ENCODE measurements at places on chromosomes 12 and 14.

- no peak for DNase-seq
Observed at GRCh38 chr12:76256904-76257303, 91.3 kb downstream of the BBS10 start.

GRCh38 chr14:90641615-90642243, 174.5 kb downstream of the TTC7B start:
- no peak for DNase-seq

DNA sequence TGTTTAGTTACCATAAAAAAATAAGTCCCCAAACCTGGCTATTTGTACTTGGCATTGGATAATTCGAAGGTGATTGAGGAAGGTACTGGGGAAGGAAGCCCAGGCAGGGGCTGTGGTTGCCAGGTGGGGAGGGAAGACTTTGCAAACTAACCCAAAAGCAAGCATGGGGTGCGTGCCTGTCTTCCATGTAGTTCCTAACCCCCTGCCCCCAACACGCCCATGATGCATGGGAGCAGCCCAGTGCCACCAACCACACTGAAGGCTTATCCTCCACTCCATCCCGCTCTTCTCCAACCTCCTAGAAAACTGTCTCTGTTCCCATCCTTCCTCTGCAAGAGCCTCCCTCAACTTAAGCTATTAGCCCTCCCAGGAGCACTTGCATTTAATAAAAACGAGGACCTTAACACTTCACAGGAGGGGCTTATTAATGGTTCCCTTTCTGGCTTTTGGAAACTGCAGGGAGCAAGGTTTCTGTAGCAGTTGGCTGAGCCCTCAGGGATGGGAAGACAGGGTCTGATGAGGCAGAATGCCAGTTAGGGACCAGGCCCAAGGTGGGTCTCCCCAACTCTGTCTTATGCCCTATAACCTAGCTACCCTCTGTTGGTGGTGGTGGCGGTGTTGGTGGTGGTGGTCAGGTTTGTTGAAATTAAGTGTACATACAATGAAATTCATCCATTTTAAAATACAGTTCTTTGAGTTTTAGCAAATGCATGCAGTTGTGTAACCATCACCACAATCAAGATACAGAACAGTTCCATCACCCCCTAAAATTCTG, 96.0 kb downstream of the ZFP36L1 start:
- DNase-seq = peak; percentile 38

GRCh38 chr12:92987846-92988621, 58.9 kb upstream of the EEA1 start:
- no peak for DNase-seq

- no peak for DNase-seq
Observed at GRCh38 chr14:54805070-54805444, 97.6 kb downstream of the GCH1 start.

DNA sequence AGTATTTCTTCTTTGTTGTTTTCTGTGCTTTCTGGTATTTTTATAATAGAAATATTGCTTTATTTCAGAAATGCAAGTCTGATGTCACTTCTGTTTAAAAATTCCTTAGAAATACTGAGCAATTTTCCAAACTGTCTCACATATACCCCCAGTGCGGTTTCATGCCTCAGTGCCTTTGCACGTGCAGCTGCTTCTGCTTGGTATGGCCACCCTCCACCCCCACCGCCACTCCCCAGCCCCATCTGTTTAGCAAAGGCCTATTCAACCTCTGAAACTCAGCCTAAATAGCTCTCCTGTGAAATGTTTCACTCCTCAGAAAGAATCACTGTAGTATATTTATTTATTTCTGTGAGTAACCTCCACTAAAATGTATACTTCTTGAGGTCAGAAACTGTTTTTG, 52.3 kb downstream of the PPM1H start:
- no peak for DNase-seq

GRCh38 chr12:123070267-123071081, 80.4 kb downstream of the PITPNM2 start:
- DNase-seq = no peak

GRCh38 chr14:90024910-90025309, 36.9 kb upstream of the KCNK13 start:
- DNase-seq = no peak

DNA sequence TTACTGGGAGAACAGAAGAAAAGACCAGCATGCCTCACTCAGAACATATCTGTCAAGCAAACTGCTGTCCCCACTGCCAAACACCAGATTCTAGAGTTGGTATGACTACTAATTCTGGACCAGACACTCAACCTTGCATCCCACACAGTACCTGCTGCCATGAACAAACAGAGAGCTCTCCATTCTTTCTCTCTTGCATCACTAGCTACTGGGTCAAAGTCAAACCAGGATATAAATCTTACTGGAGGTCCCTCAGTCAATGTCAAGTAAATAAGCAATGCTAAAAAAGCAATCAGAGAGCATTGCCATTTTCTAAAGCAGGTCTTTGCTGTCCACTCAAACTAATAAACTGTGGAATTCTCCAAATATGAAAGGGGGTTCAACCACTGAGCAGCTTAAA, 452.4 kb upstream of the SEL1L start:
- no peak for DNase-seq

DNA sequence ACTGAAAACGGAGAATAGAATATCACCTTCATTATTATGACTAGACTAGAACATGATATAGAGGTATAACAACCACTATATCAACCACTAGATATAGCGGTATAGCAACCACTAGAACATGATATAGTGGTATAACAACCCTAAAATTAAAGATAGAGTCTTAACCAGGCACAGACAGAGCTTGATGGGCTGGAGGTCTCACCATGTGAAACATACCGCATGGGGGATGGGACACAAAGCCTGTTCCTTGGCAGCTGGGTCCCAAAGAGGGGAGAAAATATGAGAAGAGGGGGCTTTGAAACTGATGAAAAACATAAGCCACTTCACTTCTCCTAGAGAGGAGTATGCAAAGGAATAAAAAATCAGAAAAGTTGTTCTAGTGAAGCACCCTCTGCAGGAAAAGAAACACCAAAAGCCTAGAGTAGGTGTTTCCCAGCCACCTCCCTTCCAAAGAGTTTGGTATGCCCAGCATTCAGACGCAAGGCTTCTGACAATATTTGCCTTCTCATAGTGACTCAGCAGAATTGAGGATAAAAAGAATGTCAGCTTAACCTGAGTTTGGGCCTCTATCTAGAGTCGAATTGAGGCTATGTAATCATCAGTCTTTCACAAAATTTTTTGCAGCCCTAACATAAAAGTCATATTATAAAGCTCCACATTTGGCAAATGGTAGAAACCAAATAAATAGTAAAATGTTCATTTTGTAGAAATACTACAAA, 316.4 kb downstream of the NOVA1 start:
- DNase-seq = no peak

DNA sequence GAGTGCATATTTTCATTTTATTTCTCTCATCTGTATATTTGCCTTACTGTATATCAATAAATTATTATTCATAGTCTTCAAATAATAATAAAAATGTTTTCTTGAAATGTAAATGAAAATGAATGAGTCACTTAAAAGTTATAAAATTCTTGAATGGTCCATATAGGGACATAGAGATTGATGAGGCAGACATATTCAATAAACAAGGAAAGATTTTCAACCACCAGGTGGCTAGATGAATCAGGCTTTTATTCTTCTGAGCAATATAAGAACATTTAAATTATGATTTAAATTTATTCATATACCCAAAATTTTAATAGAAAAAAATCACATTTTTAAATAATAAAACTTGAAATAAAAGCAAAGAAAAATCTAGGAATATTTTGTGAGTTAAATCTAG, 249.5 kb downstream of the ACSS3 start:
- no peak for DNase-seq

- DNase-seq = no peak
Observed at GRCh38 chr14:91019673-91020072, 40.8 kb downstream of the RPS6KA5 start.

DNA sequence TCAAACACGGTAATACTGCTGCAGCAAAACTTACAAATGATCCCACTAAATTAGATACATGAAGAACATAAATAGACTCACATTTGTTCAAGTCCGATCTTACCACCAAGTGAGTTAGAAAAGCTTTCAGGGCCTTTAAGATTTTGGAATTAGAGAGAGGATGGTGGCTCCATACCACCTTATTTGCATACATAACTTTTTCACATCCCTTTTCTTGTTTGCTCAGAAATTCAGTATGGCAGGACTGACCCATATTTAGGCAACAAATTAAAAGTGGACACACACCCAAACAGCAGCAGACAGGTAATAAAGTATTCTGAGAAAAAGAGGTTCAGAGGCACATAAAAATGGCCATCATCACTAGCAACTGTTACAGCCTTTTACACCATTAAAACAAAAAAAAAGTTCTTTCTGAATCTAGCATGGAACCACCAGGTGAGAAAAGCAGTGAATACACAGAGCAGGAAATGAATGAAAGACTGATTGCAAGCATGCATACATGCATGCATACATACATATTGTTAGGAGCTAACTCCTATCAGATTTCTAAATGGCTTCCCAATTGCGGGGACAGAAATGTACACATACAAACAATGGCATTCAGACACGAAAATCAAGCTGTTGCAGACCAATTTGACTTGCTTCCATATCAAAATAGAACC, 23.3 kb downstream of the STXBP6 start:
- DNase-seq = no peak

DNA sequence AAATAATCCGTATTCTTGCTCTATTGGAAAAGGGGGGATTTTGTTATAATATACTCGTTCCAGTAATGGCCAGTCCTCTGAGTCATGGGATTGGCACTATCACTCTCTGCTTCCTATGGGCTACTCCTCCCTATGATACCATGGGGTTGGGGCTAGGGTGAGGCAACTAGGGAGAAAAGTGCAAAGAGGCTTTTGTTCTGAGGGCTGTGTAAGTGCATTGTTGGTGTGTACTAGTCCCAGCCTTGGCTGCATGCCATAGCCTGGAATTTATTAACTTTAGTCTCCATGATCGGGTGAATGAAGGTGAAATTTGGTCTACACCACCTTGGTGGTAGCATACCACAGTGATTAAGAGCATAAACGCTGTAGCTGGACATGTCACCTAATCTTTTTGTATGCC, 247.6 kb downstream of the RPAP3 start:
- DNase-seq = no peak

DNA sequence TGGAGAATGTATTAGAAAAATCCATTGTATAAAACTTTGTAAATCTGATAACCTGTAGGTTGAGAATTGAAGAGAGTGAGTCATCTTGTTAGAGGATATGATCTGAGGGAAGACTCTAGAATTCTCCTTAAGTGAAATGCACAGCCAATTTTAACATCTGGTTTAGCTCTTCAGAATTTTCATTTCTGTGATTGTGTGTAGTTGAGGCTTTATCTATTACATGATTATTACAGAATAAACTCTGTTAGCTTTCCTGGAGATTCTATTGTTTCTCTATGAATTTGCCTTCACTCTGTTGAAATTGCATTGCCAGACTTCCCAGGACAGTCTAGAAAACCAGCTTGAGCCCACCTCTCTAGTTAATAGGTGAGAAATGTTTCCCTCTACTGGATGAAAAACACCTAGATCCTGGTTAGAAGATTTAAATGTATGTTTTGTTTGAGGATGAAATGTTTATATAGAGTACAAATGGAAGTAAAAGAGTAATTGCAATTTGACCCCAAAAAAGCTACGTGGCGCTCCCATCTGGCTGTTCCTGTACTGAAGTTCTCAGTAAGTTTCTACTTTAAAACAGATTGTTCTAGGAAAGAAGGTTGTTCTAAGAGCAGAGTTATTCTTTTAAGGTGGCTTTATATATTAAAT, 2.9 kb downstream of the NUDT4 start:
- DNase-seq = no peak

GRCh38 chr12:132116709-132117557, 27.2 kb downstream of the DDX51 start:
- DNase-seq = no peak

- no peak for DNase-seq
Observed at GRCh38 chr14:65228436-65228835, 126.1 kb upstream of the MAX start.

DNA sequence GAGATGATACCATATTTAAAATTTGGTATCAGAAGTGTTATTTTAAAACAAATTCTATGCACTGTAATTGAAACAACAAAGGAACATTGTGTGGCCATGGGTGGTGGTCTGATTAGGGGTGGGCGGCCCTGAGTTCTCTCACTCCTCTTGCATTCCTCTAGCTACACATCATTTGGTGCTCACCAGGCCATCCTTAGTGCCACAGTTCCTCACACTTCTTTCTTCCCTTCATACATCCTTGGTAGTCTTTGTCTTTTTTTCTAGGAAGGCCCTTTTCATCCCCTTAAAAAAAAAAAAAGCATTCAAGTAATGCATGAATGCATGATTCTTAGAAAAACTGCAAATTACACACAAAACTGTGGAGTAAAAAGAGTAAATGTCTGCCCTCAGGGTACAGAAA, 2.4 kb upstream of the MANSC4 start:
- no peak for DNase-seq

- DNase-seq = no peak
Observed at GRCh38 chr14:52020866-52021717, 31.7 kb downstream of the RTRAF start.

- no peak for DNase-seq
Observed at GRCh38 chr12:50062728-50063460, 5.5 kb downstream of the ASIC1 start.

DNA sequence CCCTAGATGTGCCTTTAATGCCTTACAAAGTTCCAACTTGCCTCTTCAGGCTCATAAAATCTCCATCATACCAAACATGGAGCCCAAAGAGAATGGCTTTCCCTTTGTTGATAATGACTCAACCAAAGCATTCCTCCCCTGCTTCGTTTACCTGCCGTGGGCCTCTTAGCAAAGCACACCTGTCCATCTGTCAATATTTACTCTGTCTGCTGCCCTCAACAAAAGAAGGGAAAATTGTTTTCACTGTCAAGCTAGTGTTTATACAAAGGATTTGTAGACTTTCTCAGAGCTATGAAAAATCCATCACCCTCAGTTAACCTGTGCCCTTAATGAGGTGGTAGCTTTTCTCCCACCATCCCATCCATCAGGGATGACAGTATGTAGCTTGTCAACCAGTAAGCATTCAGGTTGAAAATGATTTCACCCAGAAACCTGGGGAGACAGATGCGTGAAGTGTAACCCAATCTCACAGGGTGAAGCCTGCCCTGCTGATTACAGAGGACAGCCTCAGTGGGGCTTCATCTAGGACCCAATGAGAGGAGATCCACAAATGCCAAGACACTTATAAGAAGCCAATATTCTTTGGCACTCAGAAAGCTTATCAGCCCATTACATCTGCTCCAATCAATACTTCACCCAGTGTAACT, 278.1 kb downstream of the NUAK1 start:
- DNase-seq = no peak

GRCh38 chr14:59159169-59159568, 29.3 kb upstream of the DAAM1 start:
- no peak for DNase-seq

DNA sequence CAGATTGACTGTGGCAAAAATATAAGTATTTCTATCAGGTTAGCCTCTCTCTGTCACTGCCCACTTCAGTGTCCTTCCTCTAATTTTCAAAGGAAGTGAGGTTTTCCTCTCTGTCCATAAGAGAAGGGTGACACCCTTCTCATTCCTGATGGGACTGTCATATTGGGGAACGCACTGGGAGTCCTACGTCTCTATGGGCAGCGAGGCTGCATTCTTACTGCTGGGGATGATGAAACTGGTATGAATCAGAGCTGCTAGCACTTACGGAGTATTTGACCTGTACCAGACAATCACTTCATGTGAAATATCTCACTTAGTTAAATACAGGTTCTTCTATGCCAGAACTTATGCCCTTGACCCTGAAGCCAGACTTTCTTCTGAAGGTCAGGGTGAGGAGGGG, 436.3 kb downstream of the DPF3 start:
- DNase-seq = peak; percentile 1
